GM12878 (cell line): ENCODE measurements at places on chromosomes 2 and 18.
A peak's percentile ranks its signal among the peaks of the same experiment; 100 is the strongest.

- no peak for DNase-seq
These were observed 901.6 kb downstream of the EPHA4 start for GRCh38 chr2:220670511-220670910.

DNA sequence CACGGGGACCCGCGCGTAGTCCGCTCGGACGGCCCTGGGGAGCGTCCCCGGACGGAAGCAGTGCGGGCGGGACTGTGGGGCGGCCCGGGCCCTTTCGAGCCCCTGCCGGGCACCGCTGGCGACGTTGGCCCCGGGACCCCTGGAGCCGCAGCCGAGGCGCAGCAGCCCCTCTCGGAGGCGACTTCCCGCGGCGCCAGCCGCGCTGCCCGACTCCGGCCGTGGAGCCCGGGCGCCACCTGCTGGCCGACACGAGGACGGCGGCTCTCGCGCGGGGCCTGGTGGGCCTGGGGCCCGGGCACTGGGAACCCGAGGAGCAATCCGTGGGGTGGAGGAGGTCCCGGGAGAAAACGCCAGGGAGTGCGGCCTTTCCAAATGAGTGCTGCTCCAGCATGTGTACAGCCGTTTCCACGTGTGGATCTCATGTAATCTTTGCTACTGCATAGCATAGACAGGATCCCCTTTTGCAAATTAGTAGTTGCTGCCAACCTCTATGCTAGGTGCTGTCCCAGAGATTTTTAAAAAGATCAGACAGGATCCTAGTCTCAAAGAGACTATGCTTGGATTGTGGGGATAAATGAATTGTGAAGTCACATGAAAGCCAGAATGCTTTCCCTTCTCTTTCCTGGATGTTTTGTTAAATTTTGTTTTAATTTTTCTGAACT, 4.0 kb downstream of the ID2 start:
- DNase-seq = no peak

DNA sequence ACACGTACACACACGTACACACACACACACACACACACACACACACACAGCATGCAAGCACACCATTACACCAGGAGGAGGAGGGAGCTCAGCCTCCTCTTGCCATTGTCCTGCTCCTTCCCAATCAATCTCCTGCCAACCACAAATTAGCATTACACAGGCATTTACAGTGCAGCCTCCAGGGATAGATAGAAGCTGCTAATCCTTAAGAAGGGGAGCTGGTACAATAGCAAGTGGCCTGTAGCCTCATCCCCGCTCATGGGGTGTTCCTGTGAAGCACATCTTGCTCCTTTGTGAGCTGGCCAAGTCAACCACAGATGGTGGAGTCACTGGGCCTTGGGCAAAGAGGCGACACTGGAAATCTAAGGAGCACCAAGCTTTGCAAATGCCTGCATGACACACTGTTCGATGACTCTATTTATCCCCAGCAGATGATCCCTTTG, 110.3 kb upstream of the PKDCC start:
- no peak for DNase-seq

DNA sequence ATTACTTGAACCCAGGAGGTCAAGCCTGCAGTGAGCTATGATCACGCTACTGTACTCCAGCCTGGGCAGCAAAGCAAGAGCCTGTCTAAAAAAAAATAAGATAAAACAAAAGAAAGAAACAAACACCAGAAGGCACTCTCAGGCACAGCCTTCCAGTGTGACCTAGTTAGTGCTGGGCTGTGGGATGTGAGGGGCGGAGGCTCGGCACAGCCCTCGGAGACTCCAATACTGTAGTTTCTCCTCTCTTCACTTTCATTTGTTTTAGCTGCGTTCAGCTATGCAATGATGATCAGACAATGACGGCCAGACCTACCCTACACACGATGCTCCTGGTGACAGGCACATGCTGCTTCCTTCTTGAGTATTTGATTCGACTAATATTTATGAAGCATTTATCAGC, 127.7 kb downstream of the SOCS6 start:
- no peak for DNase-seq

- no peak for DNase-seq
These were observed 235.0 kb upstream of the HNMT start for GRCh38 chr2:137729305-137729704.

- no peak for DNase-seq
These were observed 221.9 kb upstream of the SETBP1 start for GRCh38 chr18:44458777-44459176.

GRCh38 chr18:27223526-27224291, 38.6 kb upstream of the CHST9 start:
- DNase-seq = no peak

- DNase-seq = no peak
These were observed 187.7 kb downstream of the EIPR1 start for GRCh38 chr2:3189961-3190360.

- no peak for DNase-seq
These were observed 301.1 kb upstream of the TANK start for GRCh38 chr2:160859096-160859495.

DNA sequence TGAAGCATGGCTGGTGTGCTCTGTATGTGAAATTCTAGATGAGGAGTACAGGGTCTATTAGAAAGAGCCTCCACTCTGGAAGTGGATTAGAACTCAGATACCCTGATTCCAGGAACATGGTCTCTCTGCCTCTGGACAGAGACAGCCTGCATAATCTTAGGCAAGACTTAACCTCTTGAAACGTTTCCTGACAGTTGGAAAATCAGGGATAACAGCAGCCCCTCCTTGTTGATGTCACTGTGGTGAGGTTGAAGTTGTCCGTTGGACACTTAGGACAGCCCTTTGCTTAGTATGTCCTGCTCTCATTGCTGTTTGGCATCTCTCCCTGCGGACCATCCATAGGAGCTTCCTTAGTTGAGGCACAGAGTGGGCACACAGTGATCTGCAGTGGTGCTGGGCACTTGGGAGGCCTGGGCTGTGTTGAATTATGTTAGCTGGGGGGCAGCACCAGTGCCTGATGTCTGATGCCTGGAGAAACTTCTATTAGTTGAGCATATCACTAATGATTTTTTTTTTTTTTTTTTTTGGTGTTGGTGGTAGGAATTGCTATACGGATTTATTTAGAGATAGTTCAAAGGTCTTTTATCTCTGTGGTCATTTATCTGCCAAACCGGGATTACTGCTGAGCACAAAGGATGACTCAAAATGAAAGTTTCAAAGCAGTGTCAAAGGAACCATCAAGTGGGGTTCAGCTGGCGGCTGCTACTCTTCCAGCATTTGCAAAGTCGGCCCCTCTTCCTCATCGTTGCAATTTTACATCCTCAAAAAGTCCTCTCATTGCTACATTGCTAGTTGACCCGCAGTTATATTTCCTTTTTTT, 28.8 kb downstream of the SETBP1 start:
- DNase-seq = peak; percentile 71

DNA sequence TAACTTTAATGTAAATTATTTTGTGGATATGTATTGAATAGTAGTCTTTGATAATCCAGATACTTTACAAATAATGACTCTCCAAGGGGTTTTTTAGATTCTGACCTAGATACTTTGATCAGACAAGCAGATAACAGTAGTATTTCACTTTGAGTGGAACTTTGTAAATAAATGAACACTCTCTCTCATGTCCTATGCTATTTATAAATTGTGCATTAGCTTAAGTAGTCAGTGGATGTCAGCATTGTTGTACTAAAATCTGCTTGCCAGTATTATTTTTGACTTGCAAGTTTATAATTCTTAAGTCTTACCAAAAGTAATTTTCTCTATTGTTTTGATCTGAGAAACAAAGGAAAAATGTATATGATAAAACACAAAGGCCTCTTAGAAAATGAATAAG, 1113.1 kb upstream of the NRXN1 start:
- DNase-seq = no peak

DNA sequence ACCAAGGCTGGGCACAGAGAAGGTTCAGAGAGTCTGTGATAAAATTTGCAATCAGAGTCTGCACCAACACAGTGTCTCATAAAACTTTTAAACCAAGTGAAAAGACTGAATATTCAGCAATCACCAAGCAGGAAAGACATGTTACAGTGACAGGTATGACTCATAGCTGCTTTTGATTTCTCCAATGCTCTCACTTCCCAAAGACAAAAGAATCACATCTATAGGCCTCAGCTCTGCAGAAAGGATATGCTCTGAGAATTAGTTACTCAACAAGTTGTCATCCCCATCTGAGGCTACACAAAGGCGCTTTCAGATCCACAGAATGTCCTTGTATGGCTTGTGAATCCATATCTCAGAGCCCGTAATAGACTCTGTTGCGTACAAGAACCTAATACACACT, 92.5 kb downstream of the KCNF1 start:
- DNase-seq = no peak

DNA sequence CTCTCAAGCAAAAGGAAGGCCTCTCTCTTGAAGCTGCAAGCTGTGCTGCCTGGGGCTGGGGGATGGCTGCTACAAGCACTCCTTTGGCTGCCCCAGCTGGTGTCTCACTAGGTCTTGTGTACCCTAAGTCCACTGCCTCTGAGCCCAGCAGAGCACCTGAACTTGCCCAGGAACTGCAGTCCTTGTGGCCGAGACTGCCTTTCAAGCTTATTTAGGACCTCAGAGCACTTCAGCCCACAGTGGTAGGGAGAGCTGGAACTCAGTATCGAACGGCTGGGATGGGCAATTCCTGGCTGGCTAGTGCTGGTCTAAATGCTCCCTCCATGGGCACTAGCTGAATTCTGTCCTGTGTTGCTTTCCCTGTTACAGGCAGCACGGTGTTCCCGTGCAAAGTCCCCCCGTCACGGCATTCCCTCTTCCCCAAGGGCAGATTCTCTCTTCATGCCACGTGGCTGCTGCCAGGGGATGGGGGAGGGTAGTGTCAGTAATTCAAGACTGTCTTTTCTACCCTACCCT, 25.9 kb downstream of the STPG4 start:
- DNase-seq = no peak

DNA sequence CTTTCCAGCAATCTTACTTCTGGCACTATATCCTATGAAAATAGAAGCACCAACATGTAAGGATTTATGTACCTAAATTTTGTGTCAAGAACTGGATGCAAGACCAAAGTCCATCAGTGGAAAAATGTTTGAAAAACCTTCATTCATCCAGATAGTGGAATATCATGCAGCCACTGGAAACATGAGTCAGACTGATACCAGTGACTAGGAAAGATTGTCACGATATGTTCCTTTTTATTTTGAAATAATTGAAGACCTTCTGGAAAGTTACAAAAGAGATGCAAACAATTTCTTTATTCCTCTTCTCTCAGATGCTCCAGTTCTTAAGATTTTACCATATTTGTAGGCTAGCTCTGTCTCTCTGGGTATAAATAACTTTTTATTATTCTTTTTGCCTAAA, 40.5 kb upstream of the IL1R2 start:
- DNase-seq = no peak

DNA sequence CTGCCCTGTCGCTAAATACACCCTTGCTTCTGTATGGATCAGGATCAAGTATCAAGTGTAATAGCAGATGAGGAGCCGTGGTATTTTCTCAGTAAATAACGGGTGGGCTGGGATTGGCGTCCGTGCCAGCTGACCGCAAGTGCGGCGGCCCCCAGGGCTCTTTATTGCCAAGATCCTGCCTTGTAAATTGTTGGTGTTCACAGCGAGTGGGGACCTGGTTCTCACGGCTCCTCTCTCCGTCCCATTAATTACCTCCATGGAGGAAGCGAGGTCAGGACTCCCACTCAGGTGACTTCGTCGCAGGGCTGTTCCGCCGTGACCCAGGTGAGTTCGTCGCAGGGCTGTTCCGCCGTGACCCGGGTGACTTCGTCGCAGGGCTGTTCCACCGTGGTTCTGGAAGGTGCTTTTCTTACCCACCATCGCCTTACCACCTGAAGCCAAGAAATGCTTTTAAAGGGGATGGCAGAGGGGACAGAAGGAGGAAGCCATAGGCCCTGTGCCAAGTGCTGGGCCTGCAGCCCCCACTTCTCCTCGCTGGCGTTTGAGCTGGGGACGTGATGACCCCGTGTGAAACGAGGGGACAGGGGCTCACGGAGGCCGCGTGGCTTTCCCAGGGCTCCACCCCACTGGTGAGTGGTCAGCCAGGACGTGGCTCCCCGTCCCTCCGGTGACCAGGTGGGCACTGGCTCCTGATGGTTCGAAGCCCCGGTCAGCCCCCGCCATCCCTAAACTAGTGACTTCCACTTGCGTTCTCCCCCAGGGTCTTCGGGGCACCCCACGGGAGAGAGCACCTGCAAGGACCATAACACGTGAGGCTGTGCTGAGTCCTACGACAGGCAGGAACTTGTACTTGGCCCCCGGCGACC, 118.4 kb downstream of the TWIST2 start:
- DNase-seq = no peak

GRCh38 chr2:46329803-46330775, 32.9 kb downstream of the EPAS1 start:
- DNase-seq = no peak

DNA sequence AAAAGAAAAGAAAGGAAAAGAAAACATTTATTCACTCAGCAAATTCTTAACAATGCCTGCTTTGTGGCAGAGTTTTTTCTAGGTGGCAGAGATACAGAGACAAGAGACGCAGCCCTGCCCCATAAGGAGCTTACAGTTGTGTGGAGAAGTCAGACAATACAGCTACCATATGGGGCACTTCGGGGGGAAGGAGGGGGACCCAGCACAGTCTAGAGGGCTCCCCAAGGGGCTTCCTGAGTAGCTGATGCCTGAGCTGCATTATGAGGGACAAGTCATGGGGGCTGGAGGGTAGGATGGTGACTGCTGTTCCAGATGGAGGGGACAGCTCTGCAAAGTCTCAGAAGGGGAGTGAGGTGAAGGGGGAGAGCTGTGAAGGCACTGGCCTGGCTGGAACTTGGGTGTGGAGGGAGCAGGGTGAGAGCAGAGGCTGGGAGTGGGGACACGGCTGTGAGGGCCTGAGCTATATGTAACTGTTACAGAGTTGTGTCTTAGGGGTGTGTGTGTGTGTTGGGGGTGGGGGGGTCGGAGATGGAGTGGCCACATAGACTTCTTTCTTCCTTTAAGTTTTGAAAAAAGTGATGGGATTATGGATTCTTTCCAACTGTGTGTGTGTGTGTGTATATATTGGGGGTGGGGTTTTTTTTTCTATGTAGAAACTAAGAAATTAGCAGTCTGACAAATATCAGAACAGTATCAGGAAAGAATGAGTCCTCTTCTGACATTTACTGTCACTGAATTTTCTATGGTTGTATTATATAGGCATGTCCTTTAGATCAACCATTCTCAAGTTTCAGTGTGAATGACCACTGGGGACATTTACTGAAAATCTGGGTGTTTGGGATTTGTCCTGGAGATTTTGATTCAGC, 66.0 kb upstream of the HAAO start:
- no peak for DNase-seq

GRCh38 chr2:26279886-26280285, 35.1 kb downstream of the HADHB start:
- no peak for DNase-seq

DNA sequence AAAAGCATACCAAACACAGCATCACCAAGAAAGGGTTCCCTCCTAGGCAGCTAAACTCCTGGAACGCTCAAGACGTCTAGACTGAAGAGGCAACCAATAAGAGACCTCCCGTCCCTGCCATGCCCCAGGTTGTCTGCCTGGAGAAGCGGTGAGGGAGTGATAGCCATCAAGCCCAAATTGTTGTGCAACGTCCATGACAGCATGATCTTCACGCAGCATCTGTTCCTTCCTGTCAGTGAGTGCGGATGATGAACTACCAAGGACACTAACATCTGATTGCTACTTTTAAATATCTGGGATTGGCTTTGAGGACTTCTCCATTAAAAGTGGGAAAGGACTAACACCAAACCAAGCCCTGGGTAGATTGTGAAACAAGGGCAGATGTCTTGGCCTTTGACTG, 149.7 kb downstream of the TXNL1 start:
- no peak for DNase-seq
